ENCODE measurements at places on chromosomes 7 and 10. TPM values are rescaled to one million over a fixed set of nuclear protein-coding genes. Genes with fewer than 3 reads are reported as not detected.

DNA sequence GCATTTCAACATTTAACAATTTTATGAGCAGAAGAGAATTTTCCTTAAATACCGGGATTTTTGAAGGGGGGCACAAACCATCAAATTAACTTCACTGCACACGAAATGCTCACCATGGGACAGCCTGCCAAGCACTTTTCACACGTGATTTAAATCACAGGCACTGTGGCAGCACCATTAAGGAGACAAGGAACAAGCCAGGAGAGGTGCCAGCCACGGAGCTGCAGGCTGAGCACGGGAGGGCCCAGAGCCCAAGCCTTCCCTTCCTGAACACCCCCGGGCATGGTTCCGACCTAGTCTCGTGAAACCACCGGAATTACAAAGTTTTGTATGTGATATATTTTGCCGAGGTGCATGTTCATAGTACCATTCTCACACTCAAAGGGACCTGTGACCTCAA, 13.4 kb downstream of the PITRM1 start:
- DNase-seq, result no peak

- no peak for DNase-seq
Measured at GRCh38 chr10:112376396-112376790, 2.5 kb downstream of the ACSL5 start.

DNA sequence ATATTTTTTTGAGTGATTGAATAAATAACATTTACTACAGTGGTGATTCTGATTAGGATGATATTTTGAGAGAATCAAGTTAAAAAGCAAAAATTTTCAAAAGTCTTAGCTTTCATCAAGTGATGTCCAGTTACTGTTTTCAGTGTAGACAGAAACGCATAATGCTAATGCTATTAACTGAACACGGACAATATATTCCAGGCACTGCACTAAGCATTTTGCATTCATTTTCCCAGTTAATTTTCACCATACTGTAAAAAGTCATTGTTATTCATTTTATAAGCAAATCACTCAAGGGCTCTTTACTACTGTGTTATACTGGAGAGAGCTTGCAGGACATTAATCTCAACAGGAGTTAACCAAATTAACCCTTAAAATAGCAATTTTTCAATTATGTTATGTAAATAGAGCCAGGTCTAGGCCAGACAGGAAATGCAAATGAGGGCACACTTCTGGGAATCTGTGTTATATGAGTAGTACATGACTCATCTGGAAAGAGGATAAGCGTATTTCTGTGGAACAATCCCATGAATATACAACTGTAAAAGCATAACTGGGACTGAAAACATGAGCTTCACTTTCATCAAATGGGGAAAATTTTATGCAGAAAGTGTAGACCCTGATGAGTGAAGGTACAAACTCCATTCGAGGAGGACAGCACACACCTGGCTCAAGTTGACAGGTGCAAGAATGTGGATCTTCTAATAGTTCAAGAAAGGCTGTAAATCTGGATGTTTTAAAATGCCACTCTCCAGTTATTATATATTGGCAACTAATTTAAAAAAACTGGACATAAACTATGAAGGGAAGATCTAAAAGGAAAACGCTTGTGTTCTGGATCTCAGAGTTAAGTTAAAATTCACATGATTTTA, 75.4 kb downstream of the ANK3 start:
- no peak for DNase-seq

- DNase-seq, result no peak
Measured at GRCh38 chr7:111199643-111200042, 108.7 kb downstream of the LRRN3 start.

- no peak for DNase-seq
Measured at GRCh38 chr7:16404636-16405035, 16.7 kb downstream of the CRPPA start.

GRCh38 chr7:137715533-137715932, 131.2 kb downstream of the DGKI start:
- DNase-seq, result no peak

The MMD2 gene
- 3.7 TPM for total RNA-seq

DNA sequence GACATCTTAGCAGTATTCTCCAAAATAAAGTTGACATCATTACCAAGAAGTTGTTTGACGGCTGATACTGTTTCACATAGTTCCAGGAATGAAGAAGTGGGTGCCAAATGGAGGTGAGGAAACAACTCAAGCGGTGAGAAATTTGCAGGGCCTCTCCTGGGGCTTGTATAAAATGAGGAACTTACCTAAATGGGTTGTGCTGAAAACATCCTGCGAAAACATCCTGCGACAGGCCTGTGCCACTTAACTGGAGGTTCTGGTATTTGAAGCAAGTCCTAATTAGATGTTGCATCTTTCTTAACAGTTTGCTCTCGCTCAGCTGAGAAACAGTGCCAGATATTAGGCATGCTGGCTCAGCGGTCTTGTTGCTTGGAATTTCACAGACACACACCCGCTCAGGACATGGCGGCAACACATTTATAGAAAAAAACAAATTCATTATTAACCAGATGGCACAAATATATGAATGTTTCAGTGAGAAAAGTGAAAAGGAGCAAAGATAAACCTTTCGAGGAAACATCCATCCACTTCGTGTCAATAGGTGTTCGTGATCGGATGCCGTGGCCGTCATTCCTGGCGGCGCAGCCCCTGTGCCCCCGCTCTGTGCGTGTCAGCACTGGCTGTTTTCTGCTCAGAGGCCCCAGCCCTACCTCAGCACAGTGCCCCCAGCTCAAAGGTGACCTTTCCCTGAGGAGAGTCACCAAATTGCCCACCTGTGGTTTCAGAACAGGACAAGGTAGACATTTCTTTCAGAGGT, 48.1 kb downstream of the CDC123 start:
- no peak for DNase-seq

GRCh38 chr7:77441046-77441445, 24.9 kb upstream of the GSAP start:
- no peak for DNase-seq

DNA sequence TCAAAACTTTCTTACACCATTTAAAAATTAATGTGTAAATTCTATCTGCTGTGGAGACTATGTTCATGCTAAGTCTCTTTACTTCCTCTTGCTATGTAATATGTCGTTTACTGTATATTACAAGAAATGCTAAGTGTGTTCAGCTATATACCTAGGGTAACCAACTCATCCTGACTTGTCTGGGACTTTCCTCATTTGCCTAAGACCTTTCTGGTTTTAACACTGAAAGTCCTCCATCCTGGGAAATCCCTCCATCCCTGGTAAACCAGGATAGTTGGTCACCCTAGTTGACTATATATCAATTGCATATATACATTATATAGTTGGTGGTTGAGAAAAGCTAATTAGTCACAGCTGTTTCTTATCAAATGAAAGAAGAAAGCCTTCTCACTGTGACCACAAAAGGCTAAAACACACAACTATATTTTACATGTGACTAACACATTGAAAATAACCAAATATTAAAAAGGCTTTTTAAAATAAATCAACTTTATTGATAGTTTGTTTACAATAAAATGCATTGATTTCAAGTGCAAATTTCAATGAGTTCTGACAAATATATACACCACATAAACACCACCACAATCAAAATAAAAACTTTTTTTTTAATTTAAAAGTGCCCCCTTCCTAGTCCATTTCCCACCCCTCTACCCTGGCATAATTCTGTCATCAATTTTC, 167.7 kb upstream of the INHBA start:
- no peak for DNase-seq

- no peak for DNase-seq
Measured at GRCh38 chr7:73865738-73866445, 4.9 kb downstream of the TMEM270 start.

- no peak for DNase-seq
Measured at GRCh38 chr10:111551001-111551400, 474.2 kb downstream of the ADRA2A start.

The PHYHIPL gene
- 0.40 TPM for total RNA-seq

The PHTF2 gene
- 17.9 TPM for total RNA-seq

The CCL24 gene
- total RNA-seq, result 0.67 TPM

The FOXP2 gene
- total RNA-seq, result 24.7 TPM

- peak; percentile 53 for DNase-seq
Measured at GRCh38 chr7:157461573-157462418, 125.0 kb downstream of the DNAJB6 start.

- no peak for DNase-seq
Measured at GRCh38 chr7:47331179-47331565, 250.7 kb downstream of the TNS3 start.

GRCh38 chr10:121949451-121949850, 21.6 kb upstream of the ATE1 start:
- no peak for DNase-seq

GRCh38 chr10:125166658-125167057, 6.3 kb upstream of the CTBP2 start:
- no peak for DNase-seq

- DNase-seq, result no peak
Measured at GRCh38 chr10:3074145-3074665, 6.9 kb downstream of the PFKP start.

GRCh38 chr10:26048756-26049155, 114.7 kb downstream of the MYO3A start:
- no peak for DNase-seq

DNA sequence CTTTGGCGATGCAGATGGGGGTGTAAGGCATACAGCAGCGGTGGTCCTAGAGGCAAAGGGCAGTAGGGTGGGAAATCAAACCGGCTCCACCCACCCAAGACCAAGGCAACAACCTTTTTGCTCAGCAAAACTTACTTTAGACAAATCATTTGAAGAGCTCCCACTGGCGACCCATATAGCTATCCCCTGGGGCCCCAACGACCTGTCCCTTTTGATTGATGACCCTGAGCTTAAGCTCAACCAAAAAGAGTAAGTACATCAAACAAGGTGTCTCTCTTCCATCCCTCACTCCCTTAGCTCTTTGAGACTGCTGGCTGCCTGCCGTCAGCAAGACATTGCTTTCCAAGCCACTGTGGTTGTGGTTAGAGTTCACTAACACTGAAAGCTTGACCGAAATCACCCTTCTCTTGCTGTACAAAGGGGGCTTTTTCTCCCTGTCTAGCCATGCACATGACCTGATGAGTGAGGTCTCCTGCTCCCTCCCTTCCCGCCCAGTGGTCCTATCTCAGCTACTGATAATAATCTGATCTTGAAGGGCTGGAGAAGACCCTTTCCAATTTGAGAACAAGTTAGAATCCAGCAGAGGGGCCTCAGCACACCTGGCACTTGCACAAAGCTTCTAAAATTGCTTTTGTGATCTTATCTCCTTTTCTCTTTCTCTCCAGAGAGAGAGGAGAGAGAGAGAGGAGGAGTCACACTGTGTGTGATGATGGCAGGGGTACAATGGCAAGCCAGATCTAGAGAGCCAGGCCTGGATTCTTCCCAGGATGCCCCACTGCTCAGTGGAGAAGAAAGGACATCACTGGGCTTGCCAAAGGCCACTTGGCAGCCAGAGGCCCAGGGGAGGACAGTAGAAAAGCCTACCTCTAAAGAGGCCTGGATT, 42.2 kb downstream of the XPNPEP1 start:
- DNase-seq, result peak; percentile 60

The ZNF786 gene
- total RNA-seq, result 7.7 TPM

GRCh38 chr7:75995052-75995471, 667 bp upstream of the TMEM120A start:
- DNase-seq, result peak; percentile 66

The TMEM229A gene
- total RNA-seq, result 0.27 TPM

GRCh38 chr7:26438078-26438477, 146.4 kb downstream of the SNX10 start:
- no peak for DNase-seq

- no peak for DNase-seq
Measured at GRCh38 chr10:4834898-4835405, 8.9 kb downstream of the AKR1E2 start.

- DNase-seq, result peak; percentile 79
Measured at GRCh38 chr10:22620140-22620857, 94.1 kb downstream of the PIP4K2A start.

DNA sequence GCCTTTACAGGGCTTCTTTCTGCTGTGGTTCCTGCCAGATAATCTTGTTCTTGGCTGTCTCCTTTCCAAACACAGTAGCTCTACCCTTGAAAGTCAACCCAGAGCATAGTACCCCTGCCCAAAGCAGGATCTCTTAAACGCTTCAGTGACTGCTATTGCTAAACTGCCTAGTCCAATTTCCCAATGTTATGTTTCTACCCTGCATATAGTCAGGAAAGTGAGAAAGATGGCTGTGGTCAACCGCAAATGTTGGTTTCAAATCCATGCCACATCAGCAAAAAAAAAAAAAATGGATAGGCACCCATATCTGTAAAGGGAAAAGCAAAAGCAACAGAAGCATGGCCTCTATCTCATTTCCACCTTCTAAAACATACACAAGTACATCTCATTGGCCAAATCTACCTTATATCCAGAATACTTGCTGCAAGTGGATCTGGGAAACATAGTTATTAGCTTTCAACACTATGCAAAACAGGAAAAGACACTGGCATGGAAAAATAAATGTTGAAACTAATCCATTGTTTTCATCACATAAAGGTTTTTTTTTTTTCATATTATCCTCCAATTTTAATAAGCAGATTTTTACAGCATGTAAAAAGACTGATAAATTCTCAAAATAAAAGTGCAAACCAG, 59.8 kb downstream of the DNAJC1 start:
- no peak for DNase-seq

DNA sequence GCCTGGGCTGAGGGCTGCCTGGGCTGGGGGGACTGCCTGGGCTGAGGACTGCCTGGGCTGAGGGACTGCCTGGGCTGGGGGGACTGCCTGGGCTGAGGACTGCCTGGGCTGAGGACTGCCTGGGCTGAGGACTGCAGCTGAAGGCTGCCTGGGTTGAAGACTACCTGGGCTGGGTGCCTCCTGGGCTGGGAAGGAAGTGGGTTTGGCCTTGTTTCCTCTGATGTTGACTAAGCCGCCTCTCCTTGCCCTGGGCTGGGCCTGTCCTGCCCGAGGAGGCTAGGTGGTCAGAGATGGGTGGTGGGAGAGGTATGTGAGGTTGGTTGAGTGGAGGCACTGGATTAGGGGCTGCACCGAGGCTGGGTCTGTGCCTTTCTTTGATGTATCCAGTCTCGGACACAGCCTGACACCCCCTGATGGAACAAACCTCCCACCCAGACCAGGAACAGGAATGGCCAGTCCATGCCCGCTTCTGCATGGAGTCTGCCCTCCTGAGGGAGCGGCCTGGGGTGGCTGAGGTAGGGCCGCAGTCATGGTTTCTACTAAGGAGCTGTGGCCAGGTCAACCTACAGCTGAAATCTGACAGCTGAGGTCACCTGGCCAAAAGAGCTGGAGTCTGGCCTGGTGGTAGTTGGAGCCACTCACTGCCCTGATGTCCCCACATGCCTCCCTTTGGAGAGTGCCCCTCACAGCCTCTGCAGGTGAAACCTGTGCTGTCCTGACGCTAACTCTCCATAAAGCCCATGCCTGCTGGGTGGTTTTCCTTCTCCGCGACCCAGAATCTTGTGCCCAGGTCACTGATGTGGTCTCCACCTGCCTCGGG, 22.3 kb downstream of the SCART1 start:
- DNase-seq, result no peak

DNA sequence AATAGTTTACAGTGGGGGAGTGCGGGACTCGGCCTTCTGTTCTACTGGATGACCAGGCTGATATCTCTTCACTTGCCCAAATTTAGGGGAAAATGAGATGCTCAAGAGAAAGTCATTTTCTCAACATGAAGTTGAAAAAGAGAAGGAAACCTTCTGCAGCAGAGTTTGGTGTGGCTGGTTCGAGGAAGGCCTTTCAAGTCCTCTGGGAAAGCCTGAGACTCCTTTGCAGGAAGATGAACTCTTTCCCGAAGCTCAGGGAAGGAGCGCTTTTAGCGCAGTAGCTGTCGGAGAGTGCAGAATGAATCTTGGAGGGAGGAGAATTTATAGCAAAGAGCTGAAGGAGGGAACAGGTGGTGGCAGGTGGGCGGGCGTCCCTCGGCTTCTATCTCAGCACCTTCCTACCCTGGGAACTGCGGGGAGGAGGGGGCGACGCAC, at the start of gene ATOH7:
TSS of gene ATOH7 (minus strand) at position 297 of the 435 bp plus-strand sequence. CDS start 436 bp downstream, outside the sequence.
- no peak for DNase-seq

Data from sciatic nerve (tissue), 2 donors.